ENCODE measurements at places on chromosomes 3 and 15.

GRCh38 chr3:14861031-14861430, 42.3 kb downstream of the FGD5 start:
- DNase-seq, result no peak

- no peak for DNase-seq
Observed at GRCh38 chr3:141179983-141180382, 51.6 kb upstream of the PXYLP1 start.

DNA sequence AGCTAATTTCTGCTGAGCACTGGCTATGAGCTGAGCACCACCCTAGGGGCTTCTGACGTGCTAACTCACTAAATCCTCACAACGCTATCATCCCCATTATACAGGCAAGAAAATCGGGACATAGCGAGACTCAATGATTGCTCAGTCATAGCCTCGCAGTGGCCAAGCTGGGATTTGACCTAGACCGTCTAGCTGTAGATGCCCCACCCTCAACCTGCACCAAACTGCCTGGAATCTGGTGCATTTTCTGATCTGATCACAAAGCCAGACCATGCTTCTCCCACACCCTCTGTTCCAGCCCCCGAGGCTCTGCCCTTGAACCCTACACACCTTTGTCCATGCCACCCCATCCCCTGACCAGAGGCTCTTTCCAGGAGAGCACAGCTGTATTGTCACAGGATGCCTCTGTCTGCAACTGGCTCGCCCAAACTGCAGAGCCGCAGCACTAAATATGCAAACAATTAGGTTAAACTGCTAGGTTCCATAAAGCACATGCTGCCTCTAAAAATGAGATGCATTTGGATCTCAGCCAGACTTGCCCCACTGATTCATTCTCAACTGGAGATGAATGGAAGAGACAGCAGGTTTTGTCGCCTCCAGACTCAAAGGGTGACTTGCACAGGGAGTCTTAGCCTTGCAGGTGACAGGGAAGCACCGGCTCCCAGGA, 95.2 kb downstream of the NUP210 start:
- DNase-seq, result no peak

DNA sequence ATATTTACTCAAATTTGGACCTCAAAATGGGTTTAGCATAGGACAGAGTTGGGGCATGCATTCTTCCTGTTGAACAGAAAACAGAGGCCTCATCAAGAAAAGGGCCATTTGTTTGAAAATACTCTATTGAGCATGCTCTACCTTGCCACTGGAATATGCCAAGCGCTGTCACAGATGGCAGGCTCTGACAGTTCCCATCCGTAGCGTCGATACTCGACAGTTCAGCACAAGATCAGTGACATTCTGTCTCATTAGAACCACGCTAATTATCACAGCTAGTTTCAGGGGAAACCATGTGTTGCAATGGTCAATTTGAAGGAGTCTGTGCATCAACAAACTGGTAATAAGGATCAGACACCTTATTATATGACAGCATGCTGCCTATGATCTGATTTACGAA, 54.5 kb downstream of the SATB1 start:
- DNase-seq, result no peak

DNA sequence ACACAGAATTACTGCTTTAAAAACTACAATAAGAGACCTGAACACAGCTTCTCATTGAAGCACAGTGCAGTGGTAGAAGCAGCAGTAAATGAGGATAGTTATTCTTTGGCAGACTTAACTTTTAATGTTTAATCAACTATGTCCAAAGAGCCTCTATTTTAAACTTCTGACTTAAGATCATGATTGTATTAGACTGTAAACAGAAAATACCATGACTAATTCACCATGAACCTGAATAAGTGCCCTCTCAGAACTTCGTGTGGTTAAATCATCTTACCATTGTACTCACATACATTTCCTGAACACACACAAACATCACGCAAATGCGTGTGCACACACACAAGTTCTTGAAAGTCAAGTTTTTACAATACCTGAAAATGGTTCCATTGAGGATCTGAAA, 13.9 kb downstream of the CEP152 start:
- DNase-seq, result no peak

DNA sequence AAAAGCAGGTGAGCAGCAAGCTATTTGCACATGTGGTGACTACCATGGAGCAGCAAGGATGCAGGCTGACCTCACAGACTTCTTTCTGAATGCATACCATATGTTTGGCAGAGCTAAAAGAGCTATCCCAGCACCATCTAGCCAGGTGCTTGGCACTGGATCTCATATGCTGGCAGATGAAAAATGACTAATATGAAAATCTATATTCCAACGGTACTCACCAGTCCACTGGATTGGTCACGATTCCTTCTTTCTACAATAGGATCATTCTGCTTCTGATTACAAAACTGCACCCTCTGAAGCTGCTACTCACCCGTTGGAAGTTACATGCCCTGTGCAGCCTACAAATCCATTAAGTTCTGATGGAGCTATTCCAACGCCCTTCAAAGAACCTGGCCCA, 714.3 kb upstream of the CFAP20DC start:
- DNase-seq, result no peak

DNA sequence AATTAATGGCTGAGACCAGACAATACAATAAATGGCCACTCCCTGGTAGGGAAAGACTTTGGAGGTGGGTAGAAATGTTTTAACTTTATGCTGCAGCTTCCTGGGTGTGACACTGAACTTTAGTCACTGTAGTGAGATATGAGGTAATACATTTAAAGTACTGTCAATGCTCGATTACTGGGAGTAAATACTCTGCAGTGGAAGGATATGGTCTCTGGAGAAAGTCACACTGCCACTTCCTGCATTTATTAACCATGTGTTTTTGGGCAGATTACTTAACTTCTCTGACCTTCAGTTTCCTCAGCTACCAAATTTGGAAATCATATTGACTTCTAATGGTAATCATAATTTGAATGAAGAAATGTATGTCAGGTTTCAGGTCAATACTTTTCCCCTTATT, 317.1 kb upstream of the TGFBR2 start:
- DNase-seq, result no peak

DNA sequence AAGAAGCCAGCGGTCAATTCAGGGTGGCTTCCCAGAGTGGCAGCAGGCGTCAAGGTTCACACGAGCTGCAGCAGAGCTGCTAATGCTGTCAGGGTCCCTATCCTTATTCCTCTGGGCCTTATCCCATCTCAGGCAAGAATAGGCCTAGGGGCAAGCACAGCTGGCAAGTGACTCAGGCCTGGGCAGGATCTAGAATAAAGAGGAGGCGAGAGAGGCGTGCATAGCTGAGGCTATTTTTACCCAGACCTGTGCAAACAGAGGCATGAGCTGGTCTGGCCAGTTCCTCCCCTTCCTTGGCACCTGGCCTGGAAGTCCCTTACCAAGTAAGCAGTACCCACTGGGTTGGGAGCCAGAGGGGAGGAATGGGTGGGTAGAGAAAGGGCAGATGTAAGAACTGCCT, 12.2 kb upstream of the VIPR1 start:
- no peak for DNase-seq

DNA sequence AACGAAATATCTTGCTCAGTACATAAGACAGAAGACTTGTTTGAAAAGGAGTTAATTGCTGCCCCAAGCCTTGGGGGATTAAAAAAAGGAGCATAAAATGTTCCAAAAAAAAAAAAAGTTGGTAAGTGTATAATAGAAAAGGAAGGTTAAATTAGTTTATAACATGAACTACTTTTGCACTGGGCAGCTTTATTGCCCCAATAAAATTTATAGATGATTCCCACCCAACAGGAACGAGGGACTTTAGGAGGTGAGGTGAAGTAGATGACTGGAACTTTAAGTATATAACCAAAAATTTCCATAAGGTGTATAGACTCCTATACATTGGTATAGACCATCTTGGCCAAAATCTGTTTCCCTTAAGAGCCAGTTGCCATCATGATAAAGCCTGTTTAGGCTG, 14.8 kb downstream of the PPP2R3A start:
- no peak for DNase-seq
